NCI-H774 (cell line): ENCODE measurements at places on chromosomes 6 and 20.
A peak's percentile ranks its signal among the peaks of the same experiment; 100 is the strongest.

- DNase-seq: no peak
These were observed 365.2 kb downstream of the SYNE1 start for GRCh38 chr6:152271776-152272464.

GRCh38 chr6:32847004-32847403 lies 3.2 kb upstream of the PSMB8 start:
- DNase-seq: no peak

- DNase-seq: no peak
These were observed 114.2 kb downstream of the LAMP5 start for GRCh38 chr20:9628589-9628988.

DNA sequence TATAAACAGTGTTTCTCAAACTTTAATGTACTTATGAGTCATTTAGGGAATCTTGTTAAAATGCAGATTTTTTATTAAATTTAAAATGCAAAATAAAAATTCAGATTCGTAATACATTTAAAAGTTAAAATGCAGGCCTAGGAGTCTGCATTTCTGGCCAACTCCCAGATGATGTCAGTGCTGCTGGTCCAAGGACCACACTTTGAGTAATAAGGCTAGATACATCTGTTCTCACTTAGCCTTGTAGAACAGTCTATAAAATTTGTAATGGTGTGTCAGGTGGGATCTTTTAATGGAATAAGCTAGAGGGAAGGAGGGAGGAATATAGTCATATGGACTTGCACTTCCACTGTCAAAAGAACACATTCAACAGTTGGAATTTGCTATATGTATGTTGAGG lies 295.6 kb upstream of the BMP2 start:
- no peak for DNase-seq

- no peak for DNase-seq
These were observed 24.6 kb downstream of the DSTN start for GRCh38 chr20:17594443-17594842.

- no peak for DNase-seq
These were observed 52.3 kb upstream of the CITED2 start for GRCh38 chr6:139426795-139427194.

DNA sequence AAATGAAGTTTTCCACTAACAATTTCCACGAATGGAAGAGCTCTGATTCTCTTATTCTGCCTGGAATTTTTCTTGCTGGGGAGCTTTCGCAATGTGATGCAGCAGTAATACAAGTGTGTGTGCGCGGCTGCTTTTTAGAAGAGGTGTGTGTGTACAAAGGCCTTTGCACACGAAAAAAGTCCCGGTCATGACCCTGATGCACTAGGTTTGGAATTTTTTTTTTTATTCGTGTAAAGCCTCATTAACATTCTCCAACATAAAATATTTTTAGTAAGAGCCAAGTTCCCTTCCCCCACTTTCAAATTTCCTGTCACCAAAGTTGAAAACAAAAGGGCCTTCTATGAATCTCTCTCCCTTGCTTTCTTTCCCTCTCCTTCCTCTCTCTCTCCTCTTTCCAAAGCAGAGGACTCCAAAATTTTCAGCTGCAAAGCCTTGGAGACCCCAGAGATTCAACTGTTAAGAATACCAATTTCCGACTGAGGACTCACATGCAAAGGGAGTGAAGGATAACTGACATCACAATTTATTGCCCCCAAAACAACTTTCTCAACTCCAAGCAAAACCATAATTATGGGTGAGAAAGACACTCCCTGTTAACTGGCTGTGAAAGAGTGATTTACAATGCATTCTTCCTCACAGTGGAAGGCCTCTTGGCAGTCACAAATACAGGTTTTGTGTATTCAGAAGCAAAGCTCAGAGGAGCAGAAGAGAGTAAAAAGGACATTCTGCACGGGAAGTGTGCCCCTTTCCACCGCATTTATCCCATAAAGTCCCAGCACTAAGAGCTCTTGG lies 421.2 kb upstream of the JARID2 start:
- no peak for DNase-seq

- DNase-seq: no peak
These were observed 190.4 kb downstream of the CDKAL1 start for GRCh38 chr6:20724443-20725190.

DNA sequence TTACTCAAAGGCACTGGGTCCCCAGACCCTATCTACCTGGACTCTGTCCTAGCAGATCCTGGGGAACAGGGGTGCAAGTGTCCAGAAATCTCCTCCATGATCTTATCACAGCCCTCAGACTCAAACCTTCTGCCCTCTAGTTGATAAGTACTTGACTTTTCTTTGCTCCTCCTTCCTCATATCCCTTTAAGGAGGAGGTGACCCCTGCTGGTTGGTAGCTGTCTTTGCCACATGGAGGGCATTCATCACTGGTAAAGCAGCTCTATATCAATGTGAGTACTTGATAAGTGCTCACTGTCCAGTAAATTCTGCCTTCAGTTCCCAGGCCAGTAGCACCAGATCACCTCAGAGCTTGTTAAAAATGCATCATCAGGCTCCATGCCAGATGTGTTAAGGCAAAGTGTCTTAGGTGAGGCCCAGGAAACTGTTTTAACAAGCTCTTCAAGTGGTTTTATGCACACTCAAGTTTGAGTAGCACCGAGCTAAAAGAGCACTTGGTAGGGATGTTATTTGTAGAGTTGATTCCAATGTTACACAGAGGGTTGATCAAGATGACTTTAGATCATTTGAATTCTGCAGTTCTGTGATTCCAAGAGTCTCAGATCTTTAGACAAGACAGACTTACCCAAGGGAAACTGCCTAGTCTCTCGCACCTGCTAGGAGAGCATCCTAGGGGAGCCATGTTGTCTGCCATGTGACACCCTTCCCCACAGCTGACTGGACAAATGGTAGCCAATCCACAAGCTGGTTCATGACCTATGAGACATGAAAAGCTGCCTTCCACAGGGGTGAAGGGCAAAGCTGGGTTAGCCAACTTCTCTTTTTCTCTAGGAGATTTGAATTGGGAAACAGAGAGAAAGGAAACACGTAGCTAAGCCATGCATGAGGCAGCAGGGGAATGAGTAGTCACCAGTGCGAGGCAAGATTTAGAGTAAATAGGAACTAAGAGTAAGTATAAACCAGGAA lies 18.6 kb downstream of the TREML2 start:
- DNase-seq: peak; percentile 1

DNA sequence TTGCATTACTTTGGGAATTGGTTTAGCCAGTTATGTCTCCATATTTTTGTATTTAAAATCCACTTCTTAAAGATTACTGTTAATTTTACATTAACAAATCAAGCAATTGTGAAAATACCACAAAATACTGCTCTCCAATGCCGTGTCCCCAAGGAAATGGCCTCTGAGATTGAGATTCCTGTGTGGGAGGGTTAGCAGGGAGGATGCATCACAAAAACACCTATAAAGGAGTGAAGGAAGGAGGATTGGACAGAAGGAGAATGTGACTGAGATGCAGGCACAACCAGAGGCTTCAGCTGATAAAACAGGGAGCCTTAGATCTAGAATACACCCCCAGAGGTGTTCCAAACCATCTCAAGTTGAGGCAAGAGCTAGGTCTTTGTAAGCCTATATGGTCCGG lies 34.2 kb upstream of the NKAIN2 start:
- no peak for DNase-seq

DNA sequence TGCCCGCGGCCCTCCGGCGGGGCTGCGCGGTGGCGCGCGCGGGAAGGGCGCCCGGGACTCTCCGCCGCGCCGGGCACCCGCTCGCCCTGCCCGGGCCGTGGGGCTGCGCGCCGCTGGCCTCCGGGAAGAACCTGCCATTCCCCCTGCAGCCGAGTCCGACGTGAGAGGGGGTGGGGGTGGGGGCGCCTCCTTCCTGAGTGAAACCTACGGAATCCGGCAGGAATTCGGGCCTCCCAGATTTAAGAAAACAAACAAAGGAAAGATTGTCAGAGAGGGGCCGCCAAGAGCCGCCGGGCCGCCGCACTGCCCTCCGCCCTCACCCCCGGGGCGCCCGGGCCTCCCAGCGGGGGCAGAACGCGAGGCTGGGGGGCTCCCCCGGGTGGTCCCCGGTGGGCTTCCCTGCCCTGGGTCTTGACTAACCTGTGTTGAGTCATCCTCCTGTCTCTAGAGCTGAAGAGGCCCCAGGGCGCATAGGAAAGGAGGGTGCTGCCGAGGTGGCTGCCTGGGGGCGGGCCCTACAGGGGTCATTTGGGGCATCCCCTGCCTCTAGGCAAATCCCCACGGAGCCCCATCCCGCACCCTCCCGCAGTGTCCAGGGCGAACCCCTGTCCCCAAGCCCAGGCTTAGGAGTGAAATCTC lies 42.2 kb upstream of the FOXP4 start:
- DNase-seq: no peak

DNA sequence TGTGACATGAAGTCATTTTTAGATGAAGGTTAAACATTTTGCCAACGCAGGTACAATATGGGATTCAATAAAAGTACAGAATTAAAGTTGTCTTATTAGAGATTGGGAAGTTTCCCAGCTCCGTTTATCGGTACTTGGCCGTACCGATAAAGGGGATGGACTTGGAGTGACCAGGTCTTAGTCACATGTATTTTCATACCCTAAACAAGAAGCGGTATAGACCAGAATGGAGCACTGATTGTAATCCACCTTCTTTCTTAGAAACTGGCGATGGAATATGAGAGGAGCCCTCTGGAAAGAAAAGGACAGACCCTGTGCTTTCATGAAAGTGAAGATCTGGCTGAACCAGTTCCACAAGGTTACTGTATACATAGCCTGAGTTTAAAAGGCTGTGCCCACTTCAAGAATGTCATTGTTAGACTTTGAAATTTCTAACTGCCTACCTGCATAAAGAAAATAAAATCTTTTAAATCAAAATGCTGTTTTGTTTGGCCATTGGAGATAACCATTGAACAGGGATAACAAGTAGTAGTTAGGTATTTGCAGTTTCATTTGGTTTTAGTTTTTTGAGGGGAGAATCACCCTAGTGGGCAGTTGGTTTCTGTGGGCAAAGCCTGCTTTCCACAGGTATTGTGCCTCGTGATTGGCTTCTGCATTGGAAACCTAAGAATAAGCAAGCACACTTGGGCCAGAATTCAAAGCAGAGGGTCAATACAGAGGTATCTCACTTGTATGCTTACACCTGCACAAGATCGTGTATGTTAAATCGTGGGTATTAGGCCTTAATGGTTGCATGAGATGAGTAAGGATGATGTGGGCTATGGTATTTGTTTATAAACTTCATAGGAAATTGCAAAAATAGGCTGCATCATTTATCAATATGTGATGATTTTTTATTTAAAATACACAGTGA lies 11.2 kb upstream of the ZNFX1 start:
- DNase-seq: no peak

- no peak for DNase-seq
These were observed 310.2 kb upstream of the AGPAT4 start for GRCh38 chr6:161584051-161584450.

DNA sequence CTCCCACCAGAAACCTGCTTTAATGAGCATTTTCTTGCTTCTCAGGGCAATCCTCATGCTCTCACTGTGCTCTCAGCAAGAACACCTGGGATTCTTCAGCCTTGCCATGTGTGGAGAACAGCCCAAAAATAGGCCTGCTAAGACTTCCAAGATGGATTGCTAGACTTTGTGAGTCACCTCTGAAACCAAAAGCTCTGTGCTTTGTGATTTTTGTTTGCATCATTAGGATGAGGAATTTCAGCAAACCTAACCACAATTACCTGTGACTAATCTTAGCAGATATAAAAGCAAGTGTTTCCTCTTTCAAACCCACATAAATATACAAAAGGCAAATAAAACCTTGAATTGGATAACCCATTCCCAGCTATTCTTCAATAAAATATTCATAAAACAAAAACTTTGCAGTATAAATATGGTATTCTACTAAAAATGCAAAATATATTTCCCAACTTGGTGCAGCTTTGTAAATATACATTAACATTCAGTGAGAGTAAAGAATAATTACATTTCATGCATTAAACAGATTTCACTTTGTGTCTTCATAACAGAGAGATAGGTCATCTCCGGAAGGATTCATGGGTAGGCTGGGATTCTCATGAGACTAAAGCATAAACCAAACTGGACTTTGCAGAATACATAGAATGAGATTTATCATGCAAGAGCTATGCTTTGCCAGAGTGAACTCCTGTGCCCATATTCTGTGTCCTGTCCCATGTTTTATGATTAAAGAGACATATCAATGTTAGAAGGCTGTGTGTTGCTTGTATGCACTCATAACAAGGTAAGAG lies 33.5 kb downstream of the TPBG start:
- peak; percentile 50 for DNase-seq

GRCh38 chr6:73969971-73970970 lies 274.3 kb downstream of the CD109 start:
- DNase-seq: peak; percentile 50

GRCh38 chr20:1907586-1907985 lies 12.4 kb downstream of the SIRPA start:
- no peak for DNase-seq

GRCh38 chr6:43391440-43392031 lies 22.1 kb upstream of the ZNF318 start:
- no peak for DNase-seq

DNA sequence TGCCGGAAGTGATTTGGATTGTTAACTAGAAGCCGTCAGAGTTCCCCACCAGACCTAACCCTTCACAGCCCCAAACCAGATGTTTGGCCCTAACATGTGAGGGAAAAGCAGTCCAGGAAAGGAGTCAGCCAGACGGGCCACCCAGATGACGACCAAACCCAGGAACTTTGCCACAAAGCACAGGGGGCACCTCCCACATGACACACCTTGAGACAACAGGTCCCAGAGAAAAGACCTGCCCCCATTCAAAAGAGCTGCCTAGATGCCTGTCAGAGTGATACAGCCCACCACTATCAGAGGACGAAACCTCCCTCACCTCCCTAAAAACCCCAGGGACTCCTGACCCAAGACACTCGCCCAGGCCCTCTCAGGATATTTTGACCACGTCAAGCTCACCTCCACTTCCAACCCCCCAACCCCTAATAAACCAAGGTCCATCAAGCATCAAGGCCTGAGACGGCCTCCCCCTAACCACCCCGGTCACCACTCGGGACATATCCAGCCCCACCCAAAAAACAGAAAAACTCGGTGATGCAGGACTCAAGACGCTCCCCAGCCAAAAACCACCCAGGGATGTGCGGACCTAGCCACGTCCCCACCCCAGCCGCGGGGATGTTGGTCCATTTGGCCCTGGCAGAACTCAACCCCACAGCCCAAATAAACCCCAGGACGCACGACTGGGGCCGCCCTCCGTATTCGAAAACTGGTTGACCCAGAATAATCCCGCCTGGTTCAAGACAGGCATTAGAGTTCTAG lies 662 bp downstream of the ZNF343 start:
- DNase-seq: no peak

DNA sequence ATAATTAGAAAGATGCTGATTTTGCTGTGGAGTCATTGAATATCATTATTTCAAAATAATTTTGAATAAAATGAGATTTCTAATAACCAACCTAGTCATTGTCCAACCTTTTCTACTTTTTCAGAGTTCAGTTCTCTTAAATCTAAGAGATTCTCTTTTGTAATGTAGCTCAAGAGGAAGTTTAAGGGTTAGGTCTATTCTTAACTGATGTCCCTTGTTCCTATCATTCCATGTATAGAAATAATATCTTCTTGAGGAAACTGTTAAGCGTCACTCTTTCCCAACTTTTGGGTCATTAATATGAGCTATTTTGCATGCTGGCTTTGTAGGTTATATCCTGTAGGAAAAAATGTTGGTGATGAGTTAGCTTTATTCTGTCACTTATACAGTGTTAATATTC lies 27.0 kb downstream of the RNF144B start:
- DNase-seq: no peak

- no peak for DNase-seq
These were observed 2.8 kb upstream of the CEP43 start for GRCh38 chr6:166996406-166996805.
